ENCODE measurements at places on chromosomes 11 and 22. TPM values are rescaled to one million over a fixed set of nuclear protein-coding genes. Genes with fewer than 3 reads are reported as not detected.
A peak's percentile ranks its signal among the peaks of the same experiment; 100 is the strongest.

SAA4 gene
- not detected for total RNA-seq

KCNJ1 gene
- under 0.01 TPM for total RNA-seq

GLYATL2 gene
- not detected for total RNA-seq

PLXNB2 gene
- total RNA-seq, result 55.2 TPM

CECR2 gene
- total RNA-seq, result under 0.01 TPM

GRCh38 chr11:69496202-69496557, 14.7 kb downstream of the LINC01488 start:
- no peak for DNase-seq

- DNase-seq, result no peak
Observed at GRCh38 chr11:4482445-4482844, at the start of gene OR52K1. Gene OR52K1, plus strand, starts transcription at chr11:4482646. Its CDS starts 6,255 bp downstream, at chr11:4488901.

DNA sequence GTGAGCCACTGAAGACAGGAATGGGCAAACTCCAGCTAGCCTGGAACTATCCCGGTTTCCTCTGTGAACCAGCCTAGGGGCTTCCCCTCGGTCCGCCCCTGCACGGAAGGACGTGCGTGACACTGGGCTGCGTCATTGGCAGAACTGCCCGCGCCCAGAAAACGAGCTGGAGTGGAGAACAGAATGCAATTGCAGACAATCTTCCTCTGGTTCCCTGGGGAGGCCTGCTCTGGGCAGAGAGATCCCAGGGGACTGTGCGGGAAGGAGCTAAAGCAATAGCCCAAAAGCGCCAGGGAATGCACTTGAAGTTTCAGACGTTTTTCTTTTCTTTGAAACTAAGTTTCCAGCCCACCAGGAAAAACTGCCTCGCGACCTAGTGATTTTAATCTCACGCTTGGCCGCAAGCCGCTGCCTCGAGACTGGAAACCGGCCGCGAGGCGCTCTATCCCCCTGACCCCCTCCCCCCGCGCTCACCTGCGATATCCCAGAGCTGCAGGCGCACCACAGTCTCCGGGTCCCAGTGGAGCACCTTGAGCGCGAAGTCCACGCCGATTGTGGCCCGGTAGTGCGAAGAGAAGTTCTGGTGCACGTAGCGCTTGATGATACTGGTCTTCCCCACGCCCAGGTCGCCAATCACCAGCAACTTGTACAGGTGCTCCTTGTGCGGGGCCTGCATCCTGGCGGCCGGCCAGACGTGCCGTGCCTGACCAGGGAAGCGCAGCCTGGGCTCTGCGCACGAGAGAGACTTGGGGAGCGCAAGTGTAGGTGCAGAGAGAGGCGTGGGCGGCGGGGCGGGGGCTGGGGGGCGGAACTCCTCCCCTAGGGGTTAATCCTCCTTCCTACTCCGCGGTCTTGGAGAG, at the start of gene RAB38:
TSS of gene RAB38 (minus strand) at position 735 of the 860 bp plus-strand sequence. CDS start at position 676, 59 bp downstream.
- DNase-seq, result peak; percentile 89

- DNase-seq, result peak; percentile 54
Observed at GRCh38 chr11:34192481-34193401, 87.3 kb downstream of the NAT10 start.

GRCh38 chr11:95239871-95240649, 9.1 kb upstream of the SESN3 start:
- DNase-seq, result no peak

DNA sequence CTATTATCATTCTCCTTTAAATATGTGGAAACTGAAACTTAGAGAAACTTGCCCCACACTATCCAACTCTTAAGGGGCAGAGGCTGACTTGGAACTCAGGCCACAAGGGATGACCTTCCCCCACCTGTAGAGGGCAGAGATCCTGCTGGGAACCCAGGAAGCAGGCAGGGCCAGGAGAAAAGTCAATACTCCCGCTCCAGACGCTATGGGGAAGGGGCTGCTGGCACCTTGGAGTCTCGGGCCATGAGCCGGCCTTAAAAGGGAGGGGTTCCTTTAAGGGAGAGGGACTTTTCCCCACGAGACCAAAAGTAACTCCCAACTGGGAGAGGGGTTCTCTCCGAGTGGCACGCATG, 620 bp upstream of the ANO5 start:
- DNase-seq, result no peak

- DNase-seq, result no peak
Observed at GRCh38 chr11:5665746-5666401, 19.0 kb downstream of the TRIM5 start.

DNA sequence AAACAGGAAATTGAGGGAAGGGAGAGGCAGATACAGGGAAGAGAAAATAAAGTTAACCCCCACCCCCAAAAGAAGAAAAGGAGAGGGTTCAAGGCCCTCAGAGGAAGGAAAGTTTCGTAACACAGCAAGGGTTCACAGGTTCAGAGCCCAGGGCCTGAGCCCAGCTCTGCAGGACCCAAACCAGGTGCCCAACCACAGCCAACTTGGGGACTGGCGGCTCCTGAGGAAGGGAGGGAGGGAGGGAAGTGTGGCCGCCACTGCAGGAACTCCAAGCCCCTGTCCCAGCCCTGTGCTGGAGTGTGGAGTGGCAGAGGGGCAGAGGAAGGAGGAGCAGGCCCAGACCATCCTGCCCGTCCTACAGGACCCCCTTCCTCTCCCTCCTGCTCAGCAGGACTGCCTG, 59.2 kb downstream of the ELFN2 start:
- DNase-seq, result no peak

DNA sequence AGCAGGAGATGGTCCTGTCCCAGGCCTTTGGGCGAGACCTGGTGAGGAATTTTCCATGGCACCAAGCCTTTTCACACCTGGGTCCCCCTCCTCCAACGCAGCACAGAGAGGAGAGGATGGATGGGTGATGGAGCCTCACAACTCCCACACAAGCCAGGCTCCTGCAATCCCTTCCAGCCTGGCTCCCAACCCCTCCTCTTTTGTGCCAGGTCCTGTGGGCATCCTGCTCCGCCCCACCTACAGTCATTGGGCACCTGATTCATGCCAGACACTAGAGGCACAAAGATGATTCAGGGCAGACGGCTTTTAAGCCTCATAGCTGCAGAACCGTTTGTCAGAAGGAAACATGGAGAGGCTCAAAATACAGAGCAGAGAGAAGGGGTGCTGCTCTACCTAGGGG, 16.1 kb upstream of the MYRF start:
- no peak for DNase-seq

DNA sequence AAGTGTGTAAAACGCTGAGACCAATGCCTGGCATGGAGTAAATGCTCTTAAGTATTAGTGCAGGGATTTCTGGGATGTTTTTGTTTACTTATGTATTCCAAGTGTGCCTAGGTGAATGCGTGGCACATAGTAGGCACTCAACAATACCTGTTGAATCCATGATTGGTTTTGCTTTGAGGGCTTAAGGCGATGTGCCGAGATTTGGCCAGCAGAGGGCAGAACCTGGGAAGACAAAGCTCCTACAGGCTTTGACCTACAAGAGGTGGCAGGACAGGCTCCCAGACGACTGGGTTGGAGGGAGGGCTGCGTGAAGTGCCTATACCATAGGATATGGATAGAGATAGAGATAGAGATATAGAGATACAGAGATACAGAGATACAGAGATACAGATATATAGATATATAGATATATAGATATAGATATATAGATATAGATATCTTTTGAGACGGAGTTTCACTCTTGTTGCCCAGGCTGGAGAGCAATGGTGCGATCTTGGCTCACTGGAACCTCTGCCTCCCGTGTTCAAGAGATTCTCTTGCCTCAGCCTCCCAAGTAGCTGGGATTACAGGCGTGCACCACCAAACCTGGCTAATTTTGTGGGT, 13.9 kb downstream of the KCNE3 start:
- DNase-seq, result peak; percentile 85

DNA sequence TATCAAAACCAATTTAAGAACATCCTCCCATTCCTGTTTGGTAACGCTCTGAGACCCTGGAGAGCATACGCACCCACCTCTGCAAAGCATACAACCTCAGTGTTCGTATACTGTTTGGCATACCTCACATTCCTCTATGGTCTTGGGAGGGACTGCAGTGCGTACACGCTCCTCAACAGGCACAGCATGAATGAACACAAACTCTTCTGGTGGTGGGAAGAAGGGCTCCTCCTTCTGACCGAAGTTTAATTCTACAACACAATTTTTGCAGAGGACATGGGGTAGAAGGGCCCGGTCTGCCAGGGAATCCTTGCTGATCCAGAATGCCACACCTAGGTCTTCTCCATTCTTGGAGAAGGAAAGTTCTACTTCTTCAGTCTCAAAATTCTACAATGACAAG, 5.3 kb downstream of the HNRNPUL2 start:
- peak; percentile 31 for DNase-seq

DNA sequence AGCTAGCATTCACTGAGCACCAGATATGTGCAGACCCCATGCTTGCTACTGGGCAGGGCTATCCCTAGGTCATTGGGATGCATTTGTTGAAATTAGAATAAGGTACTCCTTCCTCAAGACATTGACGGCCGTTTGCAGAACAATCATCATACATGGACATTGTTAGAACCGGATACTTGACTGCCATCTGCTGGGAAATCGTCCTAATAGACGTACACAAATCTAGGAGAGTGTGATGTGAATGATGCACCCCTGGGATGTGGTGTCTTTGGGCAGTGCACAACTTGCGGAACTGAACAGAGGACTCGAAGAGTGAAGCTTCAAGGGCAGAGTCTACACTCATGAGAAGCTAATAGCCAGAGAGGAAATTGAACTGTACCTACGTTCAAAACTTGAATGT, 35.9 kb downstream of the MYO18B start:
- peak; percentile 66 for DNase-seq

Measured in lung microvascular endothelial cell (primary cell).